ENCODE measurements at places on chromosomes 4 and X. TPM values are rescaled to one million over a fixed set of nuclear protein-coding genes. Genes with fewer than 3 reads are reported as not detected.

The OPRPN gene
- total RNA-seq, result not detected

The MSMO1 gene
- 22.1 TPM for total RNA-seq

The ART3 gene
- total RNA-seq, result not detected

The PLAC8 gene
- 0.90 TPM for total RNA-seq

The SLC6A14 gene
- total RNA-seq, result not detected

The MUC7 gene
- total RNA-seq, result not detected

The VSIG4 gene
- total RNA-seq, result not detected

The WFS1 gene
- 16.0 TPM for total RNA-seq

The TMEM31 gene
- not detected for total RNA-seq

The TLR10 gene
- total RNA-seq, result 0.03 TPM

The SPANXA2 gene
- not detected for total RNA-seq
